Colonic mucosa (tissue), 4 donors: ENCODE measurements at places on chromosomes 1 and 21. TPM values are rescaled to one million over a fixed set of nuclear protein-coding genes. Genes with fewer than 3 reads are reported as not detected.

GRCh38 chr1:180227861-180228647 lies 2.0 kb upstream of the LHX4 start:
- H3K36me3 ChIP-seq: no peaks in the 10 kb centered on the region
- no peak overlapping the region for H3K4me3 ChIP-seq
- no peak for DNase-seq
- peaks cover 7% of the 10 kb centered on the region for H3K4me1 ChIP-seq

DNA sequence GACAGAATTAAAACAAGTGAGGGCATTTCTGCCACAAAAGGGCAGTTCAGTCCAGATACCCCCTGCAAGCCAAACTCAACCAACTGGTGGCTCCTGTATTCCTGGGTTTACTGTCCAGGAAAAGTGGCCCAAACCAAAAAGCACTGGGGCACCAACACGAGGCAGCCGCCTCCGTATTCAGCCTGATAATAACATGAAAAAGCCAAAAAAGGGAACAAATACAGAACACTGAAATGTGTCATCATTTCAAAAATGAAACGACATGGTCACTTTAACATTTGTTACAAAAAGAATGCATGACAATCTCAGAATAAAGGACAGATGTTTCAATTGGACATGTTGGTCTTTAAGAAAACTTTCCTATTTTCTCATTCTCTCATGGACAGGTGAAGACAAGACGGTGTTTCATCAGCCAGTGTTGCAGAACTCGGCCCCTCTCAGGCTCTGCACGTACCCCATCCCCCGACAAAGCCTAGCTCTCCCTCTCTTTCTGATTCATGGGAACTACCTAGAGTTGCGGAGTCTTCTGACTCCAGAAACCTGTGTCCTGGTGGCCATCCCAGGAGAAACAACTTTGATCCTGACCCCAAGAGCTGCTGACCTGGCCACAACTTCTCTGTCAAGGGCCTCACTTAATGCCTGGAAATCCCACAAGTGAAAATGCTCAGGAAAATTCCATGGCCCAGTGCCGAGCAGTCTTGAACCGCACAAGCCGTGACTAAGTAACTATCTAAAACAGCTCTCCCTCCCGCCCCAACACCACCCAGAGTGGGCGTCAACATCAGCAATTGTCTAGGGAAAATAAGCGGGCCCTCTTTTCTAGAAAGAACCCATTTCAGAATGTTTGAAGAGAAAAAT lies 27.1 kb downstream of the ZBTB17 start:
- peaks cover 7% of the 10 kb centered on the region for H3K4me1 ChIP-seq
- DNase-seq: peak; percentile 53
- H3K27me3 ChIP-seq: no peaks in the 10 kb centered on the region
- peak overlapping the region; percentile 69 for H3K27ac ChIP-seq

CSF3R gene
- total RNA-seq: 3.8 TPM

EDN2 gene
- 3.3 TPM for total RNA-seq

DNA sequence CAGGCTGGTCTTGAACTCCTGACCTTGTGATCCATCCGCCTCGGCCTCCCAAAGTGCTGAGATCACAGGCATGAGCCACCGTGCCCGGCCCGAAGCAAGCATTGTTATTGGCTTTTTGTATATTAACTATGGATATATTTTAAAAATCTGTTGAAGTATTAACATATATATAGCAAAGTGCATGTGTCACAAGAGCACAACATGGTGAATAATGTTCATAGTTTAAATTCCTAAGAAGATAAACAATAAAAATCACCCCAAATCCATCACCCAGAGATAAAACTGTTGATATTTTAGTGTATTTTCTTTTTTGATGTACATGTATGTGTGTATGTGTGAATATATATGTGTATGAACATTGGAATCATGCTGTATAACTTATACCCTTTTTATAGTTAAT lies 9.1 kb upstream of the FOXE3 start:
- H3K36me3 ChIP-seq: no peaks in the 10 kb centered on the region
- DNase-seq: no peak
- H3K4me3 ChIP-seq: no peak overlapping the region
- no peaks in the 10 kb centered on the region for H3K27me3 ChIP-seq
